ENCODE measurements at places on chromosomes 5 and 9.

GRCh38 chr9:79254900-79255650 is 316.7 kb upstream of the TLE4 start:
- no peak for DNase-seq

DNA sequence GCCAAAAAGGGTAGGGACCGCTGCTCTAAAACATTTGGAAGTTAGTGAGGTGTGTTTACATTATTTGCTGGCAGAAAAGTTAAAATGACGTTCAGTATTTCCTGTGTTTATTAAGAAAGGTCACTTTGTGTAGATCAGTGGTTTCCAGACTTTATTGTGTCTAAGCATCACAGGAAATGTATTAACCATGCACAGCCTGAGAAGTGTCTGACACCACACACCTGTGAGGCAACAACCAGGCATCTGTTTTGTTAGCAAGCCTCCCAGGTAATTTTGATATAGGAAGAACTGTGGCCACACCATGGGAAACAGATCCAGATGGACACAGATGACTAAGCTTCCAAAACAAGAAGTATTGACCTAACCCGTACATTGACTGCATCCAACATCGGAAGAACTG is 12.0 kb downstream of the TTC1 start:
- DNase-seq, result no peak

- DNase-seq, result no peak
These were observed 174.0 kb upstream of the ZNF618 start for GRCh38 chr9:113701774-113702755.

GRCh38 chr5:4661326-4661725 is 478.8 kb upstream of the ADAMTS16 start:
- no peak for DNase-seq

DNA sequence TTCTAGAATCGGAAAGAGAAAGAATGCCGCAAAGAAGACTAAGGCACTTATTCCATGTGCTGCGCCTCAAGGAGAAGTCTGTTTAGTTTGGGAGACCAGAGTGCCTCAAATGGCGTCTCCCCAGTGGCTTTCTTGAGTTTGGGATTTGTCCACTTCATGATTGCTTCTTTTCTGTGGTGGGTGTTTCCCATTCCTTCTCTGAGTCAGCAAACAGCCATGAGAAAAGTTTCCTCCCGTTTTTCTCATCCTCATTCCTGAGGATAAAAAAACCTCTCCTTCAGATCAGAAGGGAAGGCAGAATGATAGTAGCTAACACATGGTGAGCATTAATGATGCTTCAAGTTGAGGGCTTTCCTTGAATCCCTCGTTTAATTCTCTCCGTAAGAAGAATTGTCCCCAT is 275.9 kb upstream of the WWC1 start:
- DNase-seq, result no peak

GRCh38 chr9:121284733-121285451 is 16.9 kb downstream of the GSN start:
- DNase-seq, result no peak

GRCh38 chr5:140293091-140293848 is 9.6 kb downstream of the PFDN1 start:
- no peak for DNase-seq

DNA sequence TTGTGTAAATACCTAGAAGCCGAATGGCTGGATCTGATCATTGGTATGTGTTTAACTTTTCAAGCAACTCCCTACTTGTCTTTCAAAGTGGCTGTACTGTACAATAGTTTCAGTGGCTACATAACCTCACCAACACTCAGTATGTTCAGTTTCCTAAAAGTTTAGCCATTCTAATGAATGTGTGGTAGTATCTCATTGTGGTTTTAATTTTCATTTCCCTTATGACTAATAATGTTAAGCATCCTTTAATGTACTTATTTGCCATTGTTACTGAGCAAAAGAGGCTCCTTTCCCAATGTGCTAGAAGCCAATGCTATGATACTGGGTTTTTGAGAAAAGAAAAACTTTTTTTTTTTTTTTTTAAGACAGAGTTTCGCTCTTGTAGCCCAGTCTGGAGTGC is 27.8 kb upstream of the ALDOB start:
- no peak for DNase-seq
